ENCODE measurements at places on chromosomes 3 and 15. TPM values are rescaled to one million over a fixed set of nuclear protein-coding genes. Genes with fewer than 3 reads are reported as not detected.

Gene UPK1B
- total RNA-seq = not detected

Gene CACNA2D3
- not detected for total RNA-seq

Gene STX19
- not detected for total RNA-seq

Gene PCOLCE2
- total RNA-seq = 1.5 TPM

Gene ITGA11
- 1.0 TPM for total RNA-seq

Gene XCR1
- total RNA-seq = not detected

Gene CELSR3
- 2.7 TPM for total RNA-seq

Gene CFAP91
- total RNA-seq = 0.50 TPM

Gene SLCO2A1
- total RNA-seq = 3.0 TPM
